ENCODE measurements at places on chromosomes 7 and 10. TPM values are rescaled to one million over a fixed set of nuclear protein-coding genes. Genes with fewer than 3 reads are reported as not detected.

The CAMK2B gene
- 0.72 TPM for total RNA-seq

The SPDYE16 gene
- total RNA-seq = not detected

The NPY gene
- total RNA-seq = not detected

The LMTK2 gene
- 13.0 TPM for total RNA-seq

The C7orf33 gene
- total RNA-seq = not detected
